ENCODE measurements at places on chromosomes 6 and 20.
A peak's percentile ranks its signal among the peaks of the same experiment; 100 is the strongest.

GRCh38 chr6:132161283-132161682, 210.1 kb upstream of the CCN2 start:
- DNase-seq = peak; percentile 18

GRCh38 chr6:91029211-91029610, 442.3 kb upstream of the MAP3K7 start:
- no peak for DNase-seq

DNA sequence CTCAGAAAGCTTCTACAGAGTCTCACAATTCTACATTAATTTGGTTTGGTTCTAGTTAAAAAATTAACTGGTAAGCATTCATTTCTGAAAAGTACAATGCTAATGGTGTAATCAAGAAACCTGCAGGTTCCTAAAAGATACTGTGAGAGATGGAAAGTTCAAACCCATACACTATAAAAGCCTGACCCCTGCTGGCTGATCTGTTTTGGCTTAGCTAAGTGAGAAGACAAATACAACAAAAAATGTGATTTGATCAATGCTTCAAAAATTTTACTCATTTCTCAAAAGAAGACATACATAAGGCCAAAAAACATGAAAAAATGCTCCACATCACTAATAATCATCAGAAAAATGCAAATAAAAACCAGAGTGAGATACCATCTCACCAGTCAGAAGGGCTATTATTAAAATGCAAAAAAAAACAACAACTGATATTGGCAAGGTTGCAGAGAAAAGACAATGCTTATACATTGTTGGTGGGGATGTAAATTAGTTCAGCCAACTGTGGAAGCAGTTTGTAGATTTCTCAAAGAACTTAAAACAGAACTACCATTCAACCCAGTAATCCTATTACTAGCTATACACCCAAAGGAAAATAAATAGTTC, 102.8 kb downstream of the MOXD1 start:
- peak; percentile 70 for DNase-seq

- no peak for DNase-seq
Observed at GRCh38 chr20:3663031-3663701, at the start of gene GFRA4. Gene GFRA4, minus strand, starts transcription at chr20:3663399. Its CDS starts 0 bp downstream, at chr20:3663399.

GRCh38 chr6:143243786-143244185, 183.1 kb downstream of the AIG1 start:
- no peak for DNase-seq

DNA sequence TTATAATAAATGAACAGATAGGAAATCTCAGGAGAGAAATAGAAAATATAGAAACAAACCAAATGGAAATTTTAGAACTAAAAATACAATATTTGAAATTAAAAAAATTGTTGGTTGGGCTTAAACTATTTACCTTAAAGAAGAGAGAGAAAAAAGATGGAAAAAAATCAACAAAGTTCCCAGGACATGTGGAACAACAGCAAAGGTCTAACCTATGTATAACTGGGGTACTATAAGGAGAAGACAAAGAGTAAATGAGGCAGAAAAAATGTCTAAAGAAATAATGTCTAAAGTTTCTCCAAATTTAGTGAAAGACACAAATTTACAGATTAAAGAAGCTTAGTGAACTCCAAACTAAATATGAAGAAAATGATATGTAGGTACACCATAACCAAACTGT, 41.1 kb upstream of the ZBTB24 start:
- no peak for DNase-seq

GRCh38 chr6:67458265-67458664, 1176.8 kb upstream of the ADGRB3 start:
- no peak for DNase-seq

DNA sequence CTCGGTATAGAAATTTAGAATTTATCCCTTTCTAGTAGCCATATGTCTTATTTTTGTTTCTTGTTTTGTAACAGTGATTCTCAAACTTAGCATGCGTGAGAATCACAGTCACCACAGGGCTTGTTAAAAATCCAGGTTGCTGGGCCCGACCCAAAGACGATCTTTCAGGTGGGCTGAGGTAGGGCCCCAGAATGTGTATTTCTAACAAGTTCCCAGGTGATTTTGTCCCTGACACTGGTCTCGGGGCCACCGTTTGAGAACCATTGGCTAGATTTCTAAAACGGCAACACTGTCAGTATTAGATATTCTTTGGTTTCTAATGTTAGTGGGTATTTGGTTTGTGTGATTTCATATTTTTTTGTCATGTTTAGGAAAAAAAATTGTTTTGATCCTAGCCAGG, 9.9 kb downstream of the PFDN4 start:
- no peak for DNase-seq

- no peak for DNase-seq
Observed at GRCh38 chr20:10922941-10923340, 249.1 kb upstream of the JAG1 start.

DNA sequence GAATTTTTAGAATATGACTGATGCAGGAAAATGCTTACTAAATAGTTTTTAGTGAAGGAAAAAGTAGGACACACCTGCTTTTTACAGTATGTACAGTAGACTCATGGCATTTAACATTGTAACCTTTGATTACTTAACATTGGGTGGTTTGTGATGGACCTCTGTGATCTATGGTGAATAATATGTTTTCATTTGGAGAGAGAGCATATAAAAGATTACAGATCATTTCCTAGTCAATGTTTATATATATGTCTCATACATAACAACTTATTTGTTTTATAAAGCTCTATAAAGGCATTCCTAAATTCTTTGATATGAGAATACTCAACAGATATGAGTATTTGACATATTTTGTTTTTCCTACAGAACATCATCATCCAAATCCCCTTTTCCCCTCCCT, 129.3 kb upstream of the PDE7B start:
- DNase-seq = no peak

DNA sequence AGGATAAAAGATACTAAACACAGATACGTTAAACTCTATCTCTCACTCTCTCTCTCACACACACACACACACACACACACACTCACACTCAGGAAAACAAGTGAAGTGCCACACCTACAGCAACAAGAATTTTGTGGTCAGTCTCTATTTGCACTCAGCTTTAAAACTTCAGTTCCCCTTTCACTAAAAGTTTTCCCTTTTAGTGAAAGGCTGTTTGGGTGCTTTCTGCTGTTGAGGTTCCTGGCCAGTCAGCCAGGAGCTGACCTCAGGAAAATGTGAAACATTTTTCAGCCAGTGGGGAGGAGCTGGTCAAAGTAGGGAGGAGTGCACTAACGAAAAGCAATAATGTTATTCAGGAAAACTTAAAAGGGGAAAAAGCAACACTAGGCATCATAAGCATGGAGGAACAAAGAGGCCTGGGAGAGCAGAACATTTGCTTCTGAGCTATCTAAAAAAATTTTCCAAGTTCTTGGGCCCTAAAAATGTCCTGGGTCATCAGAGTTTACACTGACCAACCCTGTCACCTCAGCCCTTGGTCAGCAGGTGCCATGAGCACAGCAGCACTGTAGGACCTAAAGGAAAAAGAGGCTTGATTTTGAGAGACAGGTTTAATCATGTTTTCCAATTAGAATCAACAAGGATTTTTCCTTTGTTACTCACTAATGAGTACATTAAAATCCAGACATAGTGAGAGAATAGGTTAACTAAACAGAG, 30.7 kb upstream of the NT5E start:
- peak; percentile 59 for DNase-seq

DNA sequence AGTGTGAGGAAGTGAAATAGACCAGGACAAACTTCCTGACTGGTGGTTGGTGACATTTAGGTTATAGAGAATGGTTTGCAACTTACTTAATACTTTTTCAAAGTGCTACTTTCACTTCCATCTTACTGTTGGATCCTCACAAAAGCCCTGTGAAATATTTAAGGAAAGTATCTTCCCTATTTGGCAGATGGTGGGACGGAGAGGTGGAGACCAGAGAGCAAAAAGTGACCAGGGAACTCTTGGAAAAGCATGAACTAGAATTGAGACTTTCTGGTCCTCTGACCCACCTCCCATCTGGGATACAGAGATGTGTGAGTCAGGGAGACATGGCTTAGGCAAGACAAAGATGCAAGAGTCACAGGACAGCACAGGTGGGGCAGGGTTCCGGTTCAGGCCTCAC, 3.0 kb downstream of the TRIM10 start:
- no peak for DNase-seq

DNA sequence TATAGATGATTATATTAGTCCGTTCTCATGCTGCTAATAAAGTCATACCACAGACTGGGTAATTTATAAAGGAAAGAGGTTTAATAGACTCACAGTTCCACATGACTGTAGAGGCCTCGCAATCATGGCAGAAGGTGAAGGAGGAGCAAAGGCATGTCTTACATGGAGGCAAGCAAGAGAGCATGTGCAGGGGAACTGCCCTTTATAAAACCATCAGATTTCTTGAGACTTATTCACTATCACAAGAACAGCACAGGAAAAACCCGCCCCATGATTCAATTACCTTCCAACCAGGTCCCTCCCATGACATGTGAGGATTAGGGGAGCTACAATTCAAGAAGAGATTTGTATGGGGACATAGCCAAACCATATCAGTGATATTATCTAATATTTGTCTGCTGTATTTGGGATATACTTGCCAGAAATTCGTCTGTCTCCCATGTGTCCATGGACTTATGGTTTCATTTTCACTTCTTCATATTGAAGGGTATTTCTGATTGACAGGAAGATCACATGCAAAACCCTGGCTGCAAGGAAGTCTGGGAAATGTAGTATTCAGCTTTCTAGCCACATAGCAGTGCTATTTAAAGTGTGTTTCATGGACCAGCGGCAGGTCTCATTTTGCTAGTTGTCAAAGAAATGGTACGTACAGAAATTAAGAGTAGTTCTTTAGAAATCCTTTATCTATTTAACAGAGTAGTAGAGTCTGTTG, 50.5 kb upstream of the PAK5 start:
- DNase-seq = no peak

DNA sequence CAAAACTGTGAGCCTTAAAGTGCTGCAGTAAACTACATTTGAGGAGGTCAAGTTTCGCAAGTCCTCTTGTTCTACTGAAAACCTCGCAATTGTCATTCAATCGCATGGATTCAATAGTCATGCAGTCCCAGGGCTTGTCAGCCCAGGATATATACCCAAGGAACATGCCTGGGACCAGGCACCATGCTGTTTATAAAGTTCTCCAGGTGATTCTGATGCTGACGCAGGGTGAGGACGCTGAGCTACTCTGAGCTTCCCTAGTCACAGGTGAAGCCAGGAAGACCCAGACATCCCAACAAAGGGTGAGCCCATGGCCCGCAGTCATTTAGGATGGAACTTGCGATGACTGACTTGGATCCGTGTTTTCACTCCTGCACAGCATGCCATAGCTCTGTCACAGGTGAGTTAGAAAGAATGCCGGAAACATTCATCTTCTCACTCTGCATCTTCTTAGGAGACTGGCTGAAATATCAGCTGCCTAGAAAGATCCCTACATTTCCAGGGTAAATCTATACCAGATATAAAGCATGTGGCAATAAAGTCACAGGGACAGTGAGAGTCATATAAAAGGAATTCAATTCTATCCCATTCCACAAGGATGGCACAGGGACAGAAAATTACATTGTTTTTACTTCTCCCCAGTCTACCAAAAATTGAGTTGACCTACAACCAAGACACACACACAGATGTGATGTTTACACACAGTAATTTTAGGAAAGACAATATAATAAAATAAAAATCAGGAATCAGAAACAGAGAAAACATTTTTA, 27.0 kb upstream of the SSTR4 start:
- DNase-seq = no peak

- DNase-seq = no peak
Observed at GRCh38 chr6:53111865-53112264, 36.8 kb downstream of the GCM1 start.
